ENCODE measurements at places on chromosomes 1 and 21. TPM values are rescaled to one million over a fixed set of nuclear protein-coding genes. Genes with fewer than 3 reads are reported as not detected.

DHRS3 gene
- total RNA-seq, result 1,086 TPM

GRCh38 chr1:48878191-48878940, 101.7 kb upstream of the BEND5 start:
- no peak for DNase-seq
- H3K27me3 ChIP-seq, result peaks cover 9% of the 10 kb centered on the region
- H3K4me3 ChIP-seq, result no peak overlapping the region
- peaks cover 2% of the 10 kb centered on the region for H3K4me1 ChIP-seq

- H3K4me1 ChIP-seq, result peaks cover 16% of the 10 kb centered on the region
- H3K27me3 ChIP-seq, result peaks cover 4% of the 10 kb centered on the region
- H3K27ac ChIP-seq, result peak overlapping the region; percentile 32
- no peak for DNase-seq
- no peaks in the 10 kb centered on the region for H3K36me3 ChIP-seq
Observed at GRCh38 chr1:41626146-41626545, 141.7 kb upstream of the EDN2 start.

GBP5 gene
- not detected for total RNA-seq

All from mesothelial cell of epicardium (in vitro differentiated cells).